Adrenal gland (tissue), 19 donors: ENCODE measurements at places on chromosomes 5 and 9. TPM values are rescaled to one million over a fixed set of nuclear protein-coding genes. Genes with fewer than 3 reads are reported as not detected.

- H3K27ac ChIP-seq: no peak overlapping the region
- DNase-seq: no peak
- H3K4me3 ChIP-seq: no peak overlapping the region
- no peaks in the 10 kb centered on the region for H3K36me3 ChIP-seq
- H3K27me3 ChIP-seq: no peaks in the 10 kb centered on the region
Observed at GRCh38 chr5:172385010-172385563, 69.2 kb downstream of the SH3PXD2B start.

- no peaks in the 10 kb centered on the region for H3K27me3 ChIP-seq
- peak overlapping the region; percentile 77 for H3K27ac ChIP-seq
- H3K4me1 ChIP-seq: no peaks in the 10 kb centered on the region
- H3K4me3 ChIP-seq: no peak overlapping the region
Observed at GRCh38 chr5:100900796-100901781, 2.0 kb downstream of the ST8SIA4 start.

- DNase-seq: no peak
- no peaks in the 10 kb centered on the region for H3K4me1 ChIP-seq
- no peaks in the 10 kb centered on the region for H3K36me3 ChIP-seq
- H3K27ac ChIP-seq: no peak overlapping the region
- H3K27me3 ChIP-seq: no peaks in the 10 kb centered on the region
Observed at GRCh38 chr5:25414742-25415141, 770.0 kb upstream of the CDH10 start.

- DNase-seq: peak; percentile 54
- H3K36me3 ChIP-seq: no peaks in the 10 kb centered on the region
- H3K4me3 ChIP-seq: no peak overlapping the region
Observed at GRCh38 chr9:107491081-107492053, 1.8 kb upstream of the KLF4 start.

DNA sequence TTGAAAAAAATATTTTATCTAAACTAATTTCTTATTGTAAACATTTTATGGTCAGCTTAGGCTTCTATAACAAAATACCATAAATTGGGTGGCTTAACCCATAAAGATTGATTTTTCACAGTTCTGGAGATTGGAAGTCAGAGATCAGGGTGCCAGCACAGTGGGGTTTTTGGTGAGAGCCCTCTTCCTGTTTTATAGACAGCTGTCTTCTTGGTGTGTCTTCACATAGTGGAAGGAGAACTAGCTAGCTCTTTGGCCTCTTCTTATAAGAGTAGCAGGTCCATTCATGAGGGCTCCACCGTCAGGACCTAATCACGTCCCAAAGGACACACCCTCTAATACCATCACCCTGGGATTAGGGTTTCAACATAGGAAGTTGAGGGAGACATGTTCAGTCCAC is 26.6 kb downstream of the OTULINL start:
- H3K4me3 ChIP-seq: no peak overlapping the region
- H3K36me3 ChIP-seq: no peaks in the 10 kb centered on the region
- no peaks in the 10 kb centered on the region for H3K27me3 ChIP-seq
- DNase-seq: no peak
- H3K27ac ChIP-seq: no peak overlapping the region
- no peaks in the 10 kb centered on the region for H3K4me1 ChIP-seq

Gene MOCS2
- 78.5 TPM for total RNA-seq

Gene IRX1
- total RNA-seq: not detected

Gene UBAP2
- 46.1 TPM for total RNA-seq
